Suprapubic skin (tissue), 4 donors: ENCODE measurements at places on chromosomes 16 and 17. TPM values are rescaled to one million over a fixed set of nuclear protein-coding genes. Genes with fewer than 3 reads are reported as not detected.

- H3K27ac ChIP-seq: peak overlapping the region; percentile 39
- H3K4me3 ChIP-seq: no peak overlapping the region
- H3K27me3 ChIP-seq: no peaks in the 10 kb centered on the region
- H3K36me3 ChIP-seq: peaks cover 18% of the 10 kb centered on the region
Measured at GRCh38 chr16:920051-920681, 50.6 kb downstream of the LMF1 start.

IGFALS gene
- total RNA-seq: 0.64 TPM

SLC13A5 gene
- not detected for total RNA-seq

- H3K4me3 ChIP-seq: no peak overlapping the region
- no peaks in the 10 kb centered on the region for H3K4me1 ChIP-seq
- DNase-seq: no peak
- no peak overlapping the region for H3K27ac ChIP-seq
- no peaks in the 10 kb centered on the region for H3K36me3 ChIP-seq
- no peaks in the 10 kb centered on the region for H3K27me3 ChIP-seq
Measured at GRCh38 chr16:72404299-72404698, 232.3 kb upstream of the PMFBP1 start.

DNA sequence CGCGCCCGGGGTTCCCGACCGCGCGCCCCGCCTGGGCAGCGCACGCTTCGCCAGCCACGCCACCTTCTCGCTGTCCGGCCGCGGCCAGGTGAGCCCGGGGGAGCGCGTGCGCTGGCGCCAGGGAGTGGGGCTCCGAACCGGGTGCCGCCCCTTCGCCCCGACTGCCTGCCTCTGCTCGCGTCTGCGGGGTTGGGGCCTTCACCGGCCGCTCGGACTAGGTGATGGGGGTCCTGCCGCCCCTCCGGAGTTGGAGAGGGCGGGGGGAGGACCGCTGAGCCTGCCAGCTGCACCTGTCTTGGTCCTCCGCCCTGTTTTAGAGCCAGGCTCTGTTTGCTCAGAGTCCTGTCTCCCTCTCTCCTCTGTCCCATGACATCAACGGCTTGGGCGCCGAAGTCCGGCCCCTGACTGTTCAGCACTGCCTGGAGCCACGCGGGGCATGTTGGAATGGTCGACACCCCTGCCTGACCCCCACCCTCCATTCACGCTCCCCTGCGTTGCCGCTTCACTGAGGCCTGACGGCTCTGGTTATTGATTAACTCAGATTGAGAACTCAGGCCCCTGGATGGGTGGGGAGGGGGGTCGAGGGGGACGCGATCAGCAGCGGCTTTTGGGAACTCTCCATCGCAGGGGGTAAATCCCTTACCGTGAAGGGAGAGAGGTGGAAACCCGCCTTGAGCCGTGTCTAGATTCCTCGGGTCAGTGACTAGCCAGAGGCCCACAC lies 748 bp downstream of the SMTNL2 start:
- H3K4me1 ChIP-seq: peaks cover 17% of the 10 kb centered on the region
- no peak for DNase-seq
- H3K36me3 ChIP-seq: no peaks in the 10 kb centered on the region
- H3K4me3 ChIP-seq: peak overlapping the region; percentile 60

DNA sequence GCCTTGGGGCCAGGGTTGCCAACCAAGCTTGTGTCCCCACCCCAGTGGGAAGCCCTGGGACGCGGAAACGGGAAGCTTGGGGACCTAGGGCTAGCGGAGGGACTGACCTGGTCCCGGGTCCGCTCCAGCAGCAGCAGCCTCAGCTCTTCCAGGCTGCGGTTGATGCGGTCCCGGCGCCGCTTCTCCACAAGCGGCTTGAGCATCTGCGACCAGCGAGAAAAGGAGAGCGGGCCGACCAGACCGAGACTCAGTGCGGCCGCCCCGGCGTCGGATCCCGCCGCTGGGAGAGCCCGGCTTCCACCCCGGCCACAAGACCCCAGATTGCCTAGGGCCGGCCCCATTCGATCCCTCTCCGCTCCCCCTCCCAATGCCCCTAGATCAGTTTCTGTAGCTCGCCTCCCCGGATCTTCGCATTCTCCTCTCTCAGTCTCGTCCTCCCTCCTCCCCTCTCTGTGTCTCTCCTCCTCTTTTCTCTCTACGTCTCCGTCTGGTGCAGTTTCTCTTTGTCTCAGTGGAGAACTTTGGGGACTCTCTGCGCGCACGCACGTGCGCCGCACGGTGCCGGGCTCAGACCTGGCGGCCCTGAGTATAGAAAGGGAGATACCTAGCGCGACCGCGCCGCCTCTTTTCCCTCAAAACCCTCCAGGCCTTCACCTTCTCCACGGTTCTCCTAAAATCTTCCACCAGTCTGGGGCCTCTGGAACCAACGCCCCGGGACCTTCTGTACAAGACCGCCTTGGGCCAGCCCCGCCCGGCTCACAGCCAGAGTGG lies 797 bp downstream of the HES7 start:
- DNase-seq: no peak
- H3K4me1 ChIP-seq: peaks cover 81% of the 10 kb centered on the region
- no peak overlapping the region for H3K27ac ChIP-seq

DNA sequence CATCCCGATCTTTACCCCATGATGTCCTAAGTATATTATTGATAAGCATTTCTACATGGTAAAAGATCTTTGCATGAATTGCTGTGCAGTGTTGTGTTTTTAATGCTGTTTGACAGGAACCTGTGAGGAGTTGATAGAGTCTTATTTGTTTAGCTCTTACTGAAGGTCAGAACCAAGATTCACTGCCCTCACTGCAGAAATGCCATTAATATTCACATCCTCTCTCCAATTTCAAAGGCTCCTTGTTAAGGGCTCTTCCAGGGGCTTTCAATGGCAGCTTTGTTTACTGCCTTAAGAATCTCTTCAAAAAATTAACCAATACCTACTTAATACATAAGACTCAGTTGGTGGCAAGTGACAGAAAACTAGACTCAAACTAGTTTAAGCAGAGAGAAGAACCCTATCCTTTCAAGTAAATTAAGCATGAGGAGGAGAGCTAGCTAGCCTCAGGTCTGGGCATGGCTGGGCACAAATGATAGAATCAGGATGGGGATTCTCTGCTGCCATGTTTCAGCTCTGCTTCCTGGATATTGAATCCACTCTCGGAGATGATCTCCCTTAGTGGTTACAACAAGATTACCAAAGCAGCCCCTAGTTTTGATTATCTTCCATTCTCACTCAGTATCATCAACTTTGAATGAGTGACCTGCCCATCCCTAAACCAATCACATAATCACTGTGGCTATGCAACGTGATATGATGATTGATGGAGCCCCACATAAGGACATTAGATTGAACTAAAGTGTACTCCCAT lies 311.8 kb downstream of the CDH11 start:
- no peaks in the 10 kb centered on the region for H3K4me1 ChIP-seq
- no peaks in the 10 kb centered on the region for H3K27me3 ChIP-seq
- H3K27ac ChIP-seq: no peak overlapping the region
- H3K4me3 ChIP-seq: no peak overlapping the region
- H3K36me3 ChIP-seq: no peaks in the 10 kb centered on the region

DNA sequence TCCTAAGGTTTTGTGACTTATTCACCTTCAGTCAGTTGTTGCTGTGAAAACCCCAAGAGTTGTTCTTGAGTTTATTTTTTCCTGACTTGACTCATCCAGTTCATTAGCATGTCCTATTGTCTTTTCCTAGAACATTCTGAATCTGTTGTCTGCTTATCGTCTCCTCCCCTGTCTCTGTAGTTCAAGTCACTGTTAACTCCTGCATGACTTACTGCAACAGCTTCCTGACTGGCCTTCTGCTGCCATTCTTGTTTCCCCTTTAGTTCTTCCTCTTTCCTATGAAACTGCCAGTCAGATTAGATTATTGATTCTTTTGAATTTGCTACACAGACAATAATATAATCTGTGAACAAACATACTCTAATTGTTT lies 161.5 kb downstream of the FTO start:
- no peak overlapping the region for H3K4me3 ChIP-seq
- H3K27me3 ChIP-seq: no peaks in the 10 kb centered on the region
- peaks cover 8% of the 10 kb centered on the region for H3K36me3 ChIP-seq
- H3K27ac ChIP-seq: peak overlapping the region; percentile 87

GRCh38 chr16:86848821-86849220 lies 270.5 kb downstream of the FOXL1 start:
- no peak for DNase-seq
- no peak overlapping the region for H3K27ac ChIP-seq
- H3K27me3 ChIP-seq: peaks cover 21% of the 10 kb centered on the region
- no peak overlapping the region for H3K4me3 ChIP-seq

DNA sequence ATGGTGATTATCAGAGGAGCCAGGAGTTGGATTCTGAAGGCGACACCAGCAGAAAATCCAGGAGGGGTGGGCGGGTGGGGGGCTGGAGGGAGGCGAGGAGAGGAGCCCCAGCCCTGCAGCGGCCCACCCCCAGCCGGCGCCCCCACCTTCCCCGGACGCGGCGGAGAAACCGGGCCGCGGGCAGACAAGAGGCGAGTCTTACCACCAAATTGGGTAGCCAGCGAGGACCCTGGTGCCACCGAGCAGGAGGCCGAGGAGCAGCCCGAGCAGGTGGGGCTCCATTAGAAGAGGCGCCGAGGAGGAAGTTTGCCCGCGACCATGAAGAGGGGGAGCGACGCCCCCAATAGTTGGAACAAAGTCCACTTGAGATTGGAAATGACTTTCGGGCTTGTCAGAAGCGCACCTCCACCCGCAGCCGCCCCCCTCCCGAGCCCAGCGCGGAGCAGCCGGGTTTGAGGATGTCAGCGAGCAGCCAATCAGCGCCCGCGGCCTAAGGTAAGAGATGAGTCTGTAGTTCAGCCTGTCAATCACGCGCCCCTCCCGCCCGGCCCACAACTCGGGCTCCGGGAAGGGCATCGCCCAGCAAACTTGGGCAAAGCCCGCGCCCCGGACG lies at the start of gene WNT3:
WNT3 (minus strand) TSS at position 377 of the 613 bp plus-strand sequence; CDS start at position 282, 95 bp downstream.
- DNase-seq: no peak
- H3K36me3 ChIP-seq: no peaks in the 10 kb centered on the region
- peak within 1 kb of the TSS; percentile 59 for H3K27ac ChIP-seq
- H3K4me3 ChIP-seq: peak within 1 kb of the TSS; percentile 53

DPEP3 gene
- total RNA-seq: not detected

- H3K4me3 ChIP-seq: no peak overlapping the region
- H3K27ac ChIP-seq: no peak overlapping the region
- no peaks in the 10 kb centered on the region for H3K36me3 ChIP-seq
- DNase-seq: no peak
- no peaks in the 10 kb centered on the region for H3K4me1 ChIP-seq
Measured at GRCh38 chr17:66207936-66208335, 16.0 kb upstream of the CEP112 start.

CHST4 gene
- total RNA-seq: not detected

GRCh38 chr17:80884811-80885210 lies 106.8 kb upstream of the CHMP6 start:
- H3K36me3 ChIP-seq: peaks cover 68% of the 10 kb centered on the region
- H3K4me3 ChIP-seq: no peak overlapping the region
- no peak for DNase-seq
- no peak overlapping the region for H3K27ac ChIP-seq
- no peaks in the 10 kb centered on the region for H3K4me1 ChIP-seq

- peaks cover 10% of the 10 kb centered on the region for H3K4me1 ChIP-seq
- DNase-seq: no peak
- H3K27me3 ChIP-seq: no peaks in the 10 kb centered on the region
- no peak overlapping the region for H3K27ac ChIP-seq
Measured at GRCh38 chr16:22402191-22402590, 27.8 kb upstream of the CDR2 start.

DNA sequence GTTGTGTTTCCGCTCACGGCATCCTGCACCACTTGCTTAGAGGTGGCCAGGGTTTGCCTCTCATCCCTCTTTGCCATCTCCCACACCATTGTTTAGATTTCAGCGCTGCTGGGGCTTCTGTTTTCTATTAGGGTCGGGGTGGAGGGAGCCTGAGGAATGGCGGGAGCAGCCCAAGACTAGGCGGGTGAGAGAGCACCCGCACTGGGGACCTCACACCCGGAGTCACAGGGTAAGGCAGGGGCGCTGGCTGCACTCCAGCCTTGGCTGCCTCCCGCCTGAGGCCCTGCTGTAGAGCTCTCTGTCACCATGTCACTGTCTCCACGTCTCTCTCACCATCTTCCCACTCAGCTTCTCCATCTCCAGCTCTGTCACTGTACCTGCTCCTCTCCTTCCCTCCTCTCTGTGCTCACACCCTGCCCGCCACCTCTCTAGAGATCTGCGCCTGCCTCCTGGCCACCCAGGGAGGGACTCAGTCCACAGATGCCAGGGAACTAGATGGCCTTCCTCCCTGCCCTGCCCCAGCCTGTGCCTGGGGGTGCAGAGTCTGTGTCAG lies 32.8 kb upstream of the ABCC3 start:
- no peak for DNase-seq
- no peak overlapping the region for H3K27ac ChIP-seq
- peaks cover 14% of the 10 kb centered on the region for H3K4me1 ChIP-seq
- H3K27me3 ChIP-seq: peaks cover 37% of the 10 kb centered on the region
- no peak overlapping the region for H3K4me3 ChIP-seq
- H3K36me3 ChIP-seq: no peaks in the 10 kb centered on the region

DNA sequence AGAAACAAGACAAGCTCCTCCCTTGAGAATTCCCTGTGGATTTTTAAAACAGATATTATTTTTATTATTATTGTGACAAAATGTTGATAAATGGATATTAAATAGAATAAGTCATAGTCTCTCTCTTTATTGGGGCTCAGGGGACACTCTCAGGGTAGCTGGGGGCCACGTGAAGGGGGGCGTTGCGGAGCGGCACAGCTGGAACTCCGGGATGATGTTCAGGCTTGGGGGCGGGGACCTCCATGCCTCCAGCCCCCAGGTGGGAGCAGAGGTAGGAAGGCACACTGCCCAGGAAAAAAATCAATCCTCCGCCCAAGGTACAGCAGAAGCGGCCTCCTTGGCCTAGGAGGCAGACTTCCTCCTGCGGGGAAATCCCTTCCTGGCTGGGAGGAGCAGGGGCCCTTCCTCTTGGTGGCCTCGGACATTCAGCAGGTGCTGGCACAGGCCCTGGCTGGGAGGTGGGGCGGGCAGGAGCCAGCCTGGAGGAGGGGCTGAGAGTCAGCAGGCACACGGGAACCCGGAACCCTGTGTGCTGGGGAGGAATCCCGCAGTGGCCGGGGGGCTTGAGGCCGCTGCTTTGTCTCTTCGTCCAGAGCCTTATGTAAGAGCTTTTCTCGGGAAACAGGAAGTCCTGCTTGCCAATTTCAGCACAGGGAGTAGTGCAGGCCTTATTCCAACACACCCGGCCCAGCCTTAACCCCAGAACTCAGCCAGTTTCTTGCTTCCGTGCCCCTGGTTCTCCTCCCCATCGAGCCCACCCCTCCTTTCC lies 591 bp upstream of the TNFSF13 start:
- no peaks in the 10 kb centered on the region for H3K27me3 ChIP-seq
- H3K4me1 ChIP-seq: peaks cover 49% of the 10 kb centered on the region
- peak overlapping the region; percentile 92 for H3K27ac ChIP-seq
- no peaks in the 10 kb centered on the region for H3K36me3 ChIP-seq
- H3K4me3 ChIP-seq: peak overlapping the region; percentile 96
- peak; percentile 93 for DNase-seq

TBC1D3B gene
- 6.1 TPM for total RNA-seq
